ENCODE measurements at places on chromosomes 7 and 10.
A peak's percentile ranks its signal among the peaks of the same experiment; 100 is the strongest.

DNA sequence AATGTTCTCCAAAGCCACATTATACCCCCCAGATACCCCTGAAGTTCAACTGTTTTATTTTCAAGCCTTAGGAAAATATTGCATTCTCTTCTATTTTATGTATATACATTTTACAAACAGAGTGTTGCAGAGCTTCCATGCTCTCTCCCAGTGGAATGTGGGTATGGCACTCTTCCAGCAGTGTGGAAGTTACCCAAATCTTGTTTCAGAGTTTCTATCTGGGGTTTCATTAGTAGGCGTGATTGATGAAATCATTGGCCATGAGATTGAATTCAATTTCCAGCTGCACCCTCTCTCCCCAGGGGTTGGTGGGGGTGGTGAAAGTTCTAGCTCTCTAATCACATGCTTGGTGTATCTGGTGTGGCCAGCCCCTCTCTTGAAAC lies 350.4 kb downstream of the RPS24 start:
- DNase-seq: no peak

- peak; percentile 54 for DNase-seq
These were observed 7.1 kb downstream of the SHH start for GRCh38 chr7:155804897-155805825.

- no peak for DNase-seq
These were observed 16.3 kb upstream of the LFNG start for GRCh38 chr7:2503056-2503941.

DNA sequence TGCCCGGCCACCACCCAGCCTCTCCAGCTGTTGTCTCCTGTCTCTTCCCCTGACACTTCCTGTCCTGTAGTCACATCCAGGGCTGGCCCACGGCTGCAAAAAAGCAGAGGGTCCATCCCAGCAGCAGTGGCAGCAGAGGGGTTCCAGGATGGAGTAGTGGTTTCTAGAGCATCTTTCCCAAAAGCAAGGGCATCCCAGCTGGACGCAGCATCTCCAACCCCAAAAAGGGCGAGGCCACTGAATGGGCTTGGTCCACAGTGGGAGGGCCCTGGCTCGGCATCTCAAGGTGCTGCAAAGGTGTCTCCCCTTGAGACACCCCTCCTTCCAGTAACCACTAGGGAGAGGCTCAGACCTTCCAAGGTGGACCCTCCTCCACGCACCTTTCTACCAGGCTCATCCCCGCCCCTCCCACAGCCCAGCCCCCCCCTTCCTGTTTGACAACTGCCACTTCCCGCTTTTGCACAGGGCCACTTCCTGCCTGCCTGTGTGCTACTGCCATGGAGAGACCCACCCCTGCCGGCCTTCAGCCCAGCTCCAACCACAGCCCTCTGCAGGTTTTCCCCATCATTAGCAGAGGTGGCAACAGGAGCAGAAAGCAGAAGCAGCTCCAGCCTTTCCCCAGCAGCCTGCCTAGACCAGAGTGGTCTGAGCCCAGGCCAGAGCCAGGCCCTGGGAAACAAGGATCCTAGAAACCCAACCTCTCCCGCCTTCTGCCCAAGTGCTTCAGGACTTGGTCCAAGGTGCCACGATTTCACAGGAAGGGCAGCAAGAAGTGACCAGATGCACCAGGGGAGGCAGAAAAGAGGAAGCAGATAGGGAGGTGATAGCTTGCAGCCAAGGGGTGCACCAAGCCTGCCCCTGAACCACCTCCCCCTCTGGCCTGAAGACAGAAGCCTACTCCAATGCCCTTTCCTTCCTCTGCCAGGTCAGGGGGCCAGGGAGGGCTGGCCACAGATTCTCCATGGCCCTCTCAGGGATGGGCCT lies 8.6 kb downstream of the CAMK2G start:
- no peak for DNase-seq

GRCh38 chr7:25495342-25496250 lies 267.3 kb upstream of the NPVF start:
- no peak for DNase-seq

DNA sequence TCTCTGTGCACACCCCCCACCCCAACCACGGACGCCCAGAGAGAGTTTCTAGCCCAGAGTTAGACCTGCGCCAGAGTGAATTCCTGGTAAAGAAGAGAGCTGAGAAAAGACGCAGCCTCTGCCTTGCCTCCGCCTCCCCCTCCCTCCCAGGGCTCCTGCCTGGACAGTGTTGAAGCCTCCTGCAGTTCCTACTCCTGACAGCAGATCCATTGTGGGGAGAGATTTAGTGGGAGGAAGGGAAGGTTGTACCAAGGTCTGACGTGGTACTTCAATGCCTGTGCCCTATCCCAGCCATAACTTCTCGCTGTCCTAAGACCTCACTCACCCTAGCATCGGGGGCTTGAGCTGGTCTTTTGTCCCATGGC lies 952 bp downstream of the SRRM3 start:
- DNase-seq: no peak

- no peak for DNase-seq
These were observed 12.8 kb downstream of the DNMBP start for GRCh38 chr10:99996671-99997648.

DNA sequence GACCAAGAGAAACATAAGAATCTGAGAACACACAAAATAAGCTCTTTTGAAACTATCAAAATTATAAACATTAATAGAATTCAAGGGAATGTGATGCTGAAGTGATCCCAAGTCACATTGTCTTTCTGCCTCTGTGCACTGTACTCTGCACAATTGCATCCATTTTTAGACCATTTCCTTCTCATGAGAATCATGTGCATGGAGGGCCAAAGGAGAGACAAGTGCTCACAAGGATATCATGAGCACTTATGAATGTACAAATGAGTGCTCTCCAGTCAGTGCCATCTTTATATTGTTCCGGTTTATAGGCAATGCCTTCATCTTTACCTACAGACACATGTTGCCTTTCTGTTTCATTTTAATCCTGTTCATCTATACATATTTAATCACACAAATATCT lies 36.9 kb downstream of the MET start:
- no peak for DNase-seq

- DNase-seq: no peak
These were observed 67.0 kb upstream of the ARID5B start for GRCh38 chr10:61834519-61834918.

- DNase-seq: no peak
These were observed 118.5 kb downstream of the OAT start for GRCh38 chr10:124300224-124300623.

GRCh38 chr7:130144312-130145171 lies 60.7 kb downstream of the TMEM209 start:
- peak; percentile 24 for DNase-seq

GRCh38 chr7:33185786-33186185 lies 56.4 kb downstream of the BBS9 start:
- DNase-seq: peak; percentile 46

DNA sequence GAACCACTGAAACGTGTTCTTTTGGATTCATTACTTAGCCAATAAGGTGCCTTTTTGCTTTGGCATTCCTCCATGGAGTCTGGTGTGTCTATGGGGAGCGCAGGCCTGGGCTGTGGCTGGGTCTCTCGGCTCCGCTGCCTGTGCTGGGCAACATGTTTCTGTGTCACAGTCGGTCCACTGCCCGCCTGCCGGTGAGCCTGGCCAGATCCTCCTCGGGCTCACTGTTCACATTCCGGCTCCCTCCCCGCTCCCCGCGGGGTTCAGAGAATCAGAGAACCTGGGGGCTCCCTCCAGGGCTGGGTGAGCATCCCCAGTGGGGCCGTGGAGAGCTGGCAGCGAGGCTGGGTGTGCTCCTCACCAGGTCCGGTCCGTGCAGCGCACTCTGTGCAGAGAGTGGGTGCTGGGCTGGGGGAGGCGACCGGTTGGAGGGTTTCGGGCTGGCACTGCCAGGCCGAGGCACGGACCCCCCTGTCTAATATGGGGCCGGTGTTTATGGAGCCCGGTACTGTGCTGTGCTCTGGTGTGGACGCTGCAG lies 70.4 kb downstream of the INPP5A start:
- DNase-seq: no peak

DNA sequence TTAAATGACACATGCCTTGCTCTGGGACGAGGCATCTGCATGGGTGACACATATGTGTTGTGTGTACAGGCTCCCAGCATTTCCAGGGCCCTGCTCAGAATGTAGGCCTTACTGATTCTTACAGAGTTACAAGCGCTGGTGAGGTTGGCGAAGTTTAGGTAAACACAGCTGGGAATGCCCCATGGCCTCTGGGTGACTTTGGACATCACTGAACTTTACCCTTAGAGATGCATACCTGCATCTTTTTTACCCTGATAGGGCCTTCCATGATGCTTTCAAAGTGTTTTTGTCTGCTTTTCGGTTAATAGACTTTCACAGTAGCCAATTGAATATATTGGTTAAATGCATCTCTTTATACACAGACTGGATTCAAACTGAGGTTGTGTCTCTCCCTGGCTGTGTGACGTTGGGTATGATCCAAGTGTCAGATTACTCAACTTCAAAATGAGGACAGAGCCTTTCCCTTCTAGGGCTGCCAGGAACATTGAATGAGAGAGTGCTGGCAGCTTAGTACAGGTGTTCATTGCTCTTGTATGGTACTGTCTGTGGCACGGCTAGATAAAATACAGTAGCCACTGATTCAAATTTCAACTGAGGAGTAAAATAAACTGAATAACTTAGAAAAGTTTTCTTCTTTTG lies 29.5 kb downstream of the EGFR start:
- no peak for DNase-seq

DNA sequence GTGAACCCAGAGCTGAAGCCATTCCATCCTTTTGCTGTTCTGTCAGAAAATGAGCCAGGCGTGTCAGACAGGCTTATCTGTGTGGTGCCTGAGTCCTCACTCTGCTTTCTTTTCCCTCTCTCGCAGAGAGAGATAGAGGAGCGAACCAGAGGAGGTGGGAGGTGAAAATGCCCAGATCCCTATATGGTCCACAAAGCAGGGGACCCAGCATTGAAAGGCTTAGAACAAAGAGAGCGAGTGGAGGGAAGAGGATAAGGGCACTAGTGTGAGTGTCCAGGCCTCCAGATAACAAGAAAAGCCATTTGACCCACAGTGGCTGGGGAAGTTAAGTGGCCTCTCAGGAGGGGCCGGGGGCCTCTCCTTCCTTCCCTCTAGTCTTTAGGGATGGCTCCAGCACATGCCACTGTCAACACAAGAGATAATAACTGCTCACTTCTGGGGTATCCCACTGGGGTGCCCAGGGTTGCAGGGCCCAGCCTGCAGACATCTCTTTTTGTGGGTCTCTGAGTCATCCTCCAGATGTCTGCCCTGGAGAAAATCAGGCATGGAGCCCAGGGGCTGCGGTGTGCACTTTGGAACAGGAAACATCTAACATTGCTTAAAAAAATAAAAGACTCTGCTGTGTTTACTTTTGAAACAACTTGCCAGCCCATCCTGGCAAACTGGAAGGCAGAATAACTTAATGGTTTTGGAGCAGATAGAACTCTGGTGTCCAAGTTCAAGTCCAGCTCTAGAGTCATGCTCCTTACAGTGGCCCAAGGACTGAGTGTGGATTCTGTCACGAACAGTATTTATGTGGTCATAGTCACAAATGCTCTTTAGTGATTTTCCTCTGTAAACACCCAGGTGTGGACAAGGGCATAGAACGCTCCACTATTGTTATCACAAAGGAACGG lies 189.5 kb downstream of the CXCL12 start:
- peak; percentile 92 for DNase-seq

DNA sequence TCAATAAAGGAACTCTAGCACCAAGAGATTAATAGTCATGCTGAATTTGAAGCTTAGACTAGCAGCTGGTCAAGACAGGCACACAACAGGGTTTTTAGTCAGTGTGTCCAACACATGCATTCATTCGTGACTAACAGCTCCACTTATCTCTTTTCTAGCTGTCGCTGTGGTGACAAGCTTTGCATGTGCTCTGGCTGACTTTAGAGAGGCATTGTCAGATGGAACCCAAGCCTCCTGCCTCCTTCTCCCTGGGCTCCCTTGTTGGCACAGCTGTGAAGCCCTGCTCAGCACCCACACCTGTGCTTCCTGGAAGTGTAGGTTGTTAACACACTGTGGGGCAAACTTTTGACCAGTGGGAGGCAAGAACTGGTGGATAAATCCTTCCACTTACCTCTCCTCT lies 9.8 kb upstream of the AGK start:
- no peak for DNase-seq

DNA sequence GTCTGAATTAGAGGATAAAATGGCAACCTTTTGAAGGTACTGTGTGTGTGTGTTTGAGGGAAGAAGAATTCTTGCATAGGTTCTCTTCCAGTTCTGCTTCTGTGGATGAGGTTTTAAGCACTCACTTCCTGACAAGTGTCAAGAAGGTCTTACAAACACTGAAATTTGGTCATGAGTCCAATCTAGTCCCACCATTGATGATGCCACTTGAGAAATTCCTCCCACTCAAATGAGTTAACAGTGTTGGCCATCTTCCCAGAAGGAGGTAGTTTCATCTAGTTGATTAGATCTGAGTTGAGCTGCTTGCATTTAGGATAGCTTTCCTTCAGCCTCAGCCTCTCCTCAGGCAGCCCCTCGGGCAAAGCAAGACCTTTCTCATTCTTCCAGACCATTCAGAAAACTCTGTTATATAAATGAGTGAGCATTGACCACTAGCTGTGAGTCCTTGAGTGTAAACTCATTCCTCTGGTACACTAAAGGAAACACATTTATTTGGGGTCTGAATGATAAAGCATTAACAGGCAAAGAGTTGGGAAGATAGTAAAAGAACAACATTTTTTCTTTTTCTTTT lies 189.5 kb downstream of the TRIL start:
- DNase-seq: peak; percentile 68

GRCh38 chr7:91187061-91187460 lies 77.2 kb upstream of the FZD1 start:
- DNase-seq: no peak

DNA sequence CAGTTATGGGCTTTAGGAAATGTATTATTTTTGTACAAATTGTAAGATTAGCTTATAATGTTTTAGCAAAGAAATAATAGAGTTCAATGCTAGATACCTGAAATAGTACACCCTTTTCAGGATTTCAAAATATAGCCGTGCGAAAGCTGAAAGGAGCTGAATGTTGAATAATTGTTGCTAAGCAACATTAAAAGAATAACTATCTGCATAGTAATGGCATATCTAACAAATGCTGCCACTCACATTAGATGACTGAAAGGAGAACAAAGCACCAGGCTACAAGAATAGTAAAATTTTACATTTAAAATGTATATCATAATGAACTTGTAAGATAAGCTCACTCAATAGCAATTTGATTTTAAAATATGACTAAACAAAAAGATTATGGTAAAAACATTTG lies 82.5 kb downstream of the SDHAF3 start:
- DNase-seq: no peak

DNA sequence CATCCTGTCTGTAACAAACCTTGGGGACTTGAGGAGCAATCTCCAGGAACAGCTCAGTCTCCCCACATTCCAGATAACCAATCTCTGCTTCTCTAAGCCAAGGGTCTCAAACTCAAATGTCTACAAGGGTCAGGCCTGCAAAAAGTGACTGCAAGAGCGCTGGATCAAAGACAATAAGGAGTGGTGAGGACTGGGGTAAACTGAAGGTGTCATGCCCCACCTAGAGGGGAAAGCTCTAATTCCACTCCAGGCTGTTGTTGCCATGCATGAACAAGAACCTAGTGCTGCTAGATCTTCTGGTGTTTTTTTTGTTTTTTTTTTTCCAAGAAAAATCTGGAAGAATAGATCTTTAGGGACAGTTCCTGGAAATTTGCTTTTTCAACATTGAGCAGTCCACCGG lies 117.9 kb upstream of the MACROH2A2 start:
- no peak for DNase-seq
